Activated CD4-positive, alpha-beta memory T cell treated with anti-CD3 and anti-CD28 coated beads, Interleukin-2, amount 10 ng/mL, durations not matched to agents 7 days and 5 days (primary cell): ENCODE measurements at places on chromosomes 7 and 10. TPM values are rescaled to one million over a fixed set of nuclear protein-coding genes. Genes with fewer than 3 reads are reported as not detected.

- H3K27ac ChIP-seq = peak overlapping the region; percentile 92
- peak; percentile 79 for DNase-seq
- peaks cover 2% of the 10 kb centered on the region for H3K27me3 ChIP-seq
- peak overlapping the region; percentile 76 for H3K4me3 ChIP-seq
- H3K4me1 ChIP-seq = peaks cover 67% of the 10 kb centered on the region
Measured at GRCh38 chr7:151008511-151009323, 15.6 kb downstream of the ATG9B start.

GRCh38 chr7:127943541-127944521 is 87.4 kb downstream of the LRRC4 start:
- no peaks in the 10 kb centered on the region for H3K27me3 ChIP-seq
- peaks cover 20% of the 10 kb centered on the region for H3K36me3 ChIP-seq
- H3K4me1 ChIP-seq = peaks cover 3% of the 10 kb centered on the region

- H3K27me3 ChIP-seq = peaks cover 5% of the 10 kb centered on the region
- H3K4me1 ChIP-seq = no peaks in the 10 kb centered on the region
- no peak overlapping the region for H3K4me3 ChIP-seq
- H3K36me3 ChIP-seq = no peaks in the 10 kb centered on the region
Measured at GRCh38 chr7:110637252-110637651, 453.7 kb upstream of the LRRN3 start.

- no peak for DNase-seq
- H3K36me3 ChIP-seq = no peaks in the 10 kb centered on the region
- H3K27me3 ChIP-seq = peaks cover 40% of the 10 kb centered on the region
- no peak overlapping the region for H3K27ac ChIP-seq
Measured at GRCh38 chr10:97770255-97770654, 1.5 kb downstream of the SFRP5 start.

GRCh38 chr10:49298983-49299815 is at the start of gene C10orf71:
C10orf71 (plus strand) TSS chr10:49299170; CDS start chr10:49322546, 23,376 bp downstream.
- H3K27me3 ChIP-seq = peaks cover 7% of the 10 kb centered on the region
- no peak within 1 kb of the TSS for H3K4me3 ChIP-seq
- no peaks in the 10 kb centered on the region for H3K36me3 ChIP-seq
- H3K4me1 ChIP-seq = peaks cover 5% of the 10 kb centered on the region
- DNase-seq = no peak

Gene BTBD16
- not detected for total RNA-seq

Gene ESYT2
- 133 TPM for total RNA-seq

Gene ASAH2
- total RNA-seq = 2.1 TPM

Gene EBF3
- total RNA-seq = not detected

Gene GPER1
- total RNA-seq = 0.15 TPM

Gene ADCY1
- 4.3 TPM for total RNA-seq
